ENCODE measurements at places on chromosomes 12 and 14. TPM values are rescaled to one million over a fixed set of nuclear protein-coding genes. Genes with fewer than 3 reads are reported as not detected.

The AGAP2 gene
- total RNA-seq, result 3.0 TPM

- no peak for DNase-seq
Measured at GRCh38 chr14:45526715-45527549, 273.9 kb upstream of the MIS18BP1 start.

The SELPLG gene
- total RNA-seq, result 6.7 TPM

DNA sequence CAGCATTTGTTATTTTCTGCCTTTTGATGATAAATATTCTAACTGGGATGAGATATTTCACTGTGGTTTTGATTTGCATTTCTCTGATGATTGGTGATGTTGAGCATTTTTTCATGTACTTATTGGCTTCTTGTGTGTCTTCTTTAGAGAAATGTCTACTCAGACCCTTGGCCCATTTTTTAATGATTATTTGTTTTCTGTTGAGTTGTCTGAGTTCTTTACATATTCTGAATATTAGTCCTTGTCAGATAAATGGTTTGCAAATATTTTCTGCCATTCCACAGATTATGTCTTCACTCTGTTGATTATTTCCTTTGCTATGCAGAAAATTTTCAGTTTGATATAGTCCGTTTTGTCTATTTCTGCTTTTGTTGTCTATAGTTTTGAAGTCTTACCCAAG lies 317.0 kb downstream of the CEP128 start:
- no peak for DNase-seq

- no peak for DNase-seq
Measured at GRCh38 chr12:13870255-13870654, 111.1 kb downstream of the GRIN2B start.

GRCh38 chr12:46530373-46531056 lies 157.9 kb upstream of the SLC38A2 start:
- no peak for DNase-seq

GRCh38 chr12:108857158-108857407 lies 300 bp downstream of the SSH1 start:
- no peak for DNase-seq

- no peak for DNase-seq
Measured at GRCh38 chr14:54672688-54673087, 105.8 kb downstream of the SAMD4A start.

DNA sequence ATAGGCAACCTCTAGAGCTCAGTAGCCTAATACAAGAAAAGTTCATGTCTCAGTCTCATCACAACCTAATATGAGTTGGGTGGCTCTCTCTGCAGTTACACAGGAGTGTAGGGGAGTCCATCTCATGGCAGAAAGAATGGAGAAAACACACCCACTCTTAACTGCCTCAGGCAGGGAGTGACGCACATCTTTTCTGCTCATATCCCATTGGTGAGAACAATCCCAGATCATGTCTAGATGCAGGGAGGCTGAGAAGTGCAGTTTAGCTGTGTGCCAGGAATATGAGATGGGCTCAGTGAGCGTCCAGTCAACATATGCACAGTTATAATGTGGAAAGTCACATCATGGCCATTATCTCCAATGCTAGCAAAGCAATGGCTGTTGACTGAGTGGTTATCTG lies 59.3 kb upstream of the KCNA5 start:
- DNase-seq, result no peak

The ENDOU gene
- total RNA-seq, result 0.36 TPM

DNA sequence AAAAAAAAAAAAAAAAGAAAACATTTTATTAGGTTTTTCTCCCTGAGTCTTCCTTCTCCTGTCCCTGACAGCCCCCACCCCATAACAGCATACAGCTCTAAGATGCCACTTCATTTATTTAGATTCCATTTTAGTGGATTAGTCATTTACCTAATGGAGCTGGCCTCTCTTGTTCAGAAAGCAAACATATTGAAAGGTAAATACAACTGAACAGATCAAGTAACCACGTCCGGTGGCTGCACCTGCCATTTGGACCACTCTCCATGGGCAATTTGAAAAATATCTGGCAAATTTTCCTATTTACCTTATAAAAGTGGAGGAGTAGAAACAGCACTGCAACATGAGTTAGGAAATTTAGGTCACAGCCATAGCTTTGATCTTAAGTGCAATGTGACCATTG lies 254.6 kb downstream of the C12orf42 start:
- no peak for DNase-seq

- DNase-seq, result no peak
Measured at GRCh38 chr12:27427824-27428223, 18.7 kb upstream of the SMCO2 start.

The LRP6 gene
- 42.8 TPM for total RNA-seq

- DNase-seq, result no peak
Measured at GRCh38 chr12:15428632-15429031, 106.3 kb downstream of the PTPRO start.

The NINJ2 gene
- 4.3 TPM for total RNA-seq

The TAS2R13 gene
- 2.8 TPM for total RNA-seq

DNA sequence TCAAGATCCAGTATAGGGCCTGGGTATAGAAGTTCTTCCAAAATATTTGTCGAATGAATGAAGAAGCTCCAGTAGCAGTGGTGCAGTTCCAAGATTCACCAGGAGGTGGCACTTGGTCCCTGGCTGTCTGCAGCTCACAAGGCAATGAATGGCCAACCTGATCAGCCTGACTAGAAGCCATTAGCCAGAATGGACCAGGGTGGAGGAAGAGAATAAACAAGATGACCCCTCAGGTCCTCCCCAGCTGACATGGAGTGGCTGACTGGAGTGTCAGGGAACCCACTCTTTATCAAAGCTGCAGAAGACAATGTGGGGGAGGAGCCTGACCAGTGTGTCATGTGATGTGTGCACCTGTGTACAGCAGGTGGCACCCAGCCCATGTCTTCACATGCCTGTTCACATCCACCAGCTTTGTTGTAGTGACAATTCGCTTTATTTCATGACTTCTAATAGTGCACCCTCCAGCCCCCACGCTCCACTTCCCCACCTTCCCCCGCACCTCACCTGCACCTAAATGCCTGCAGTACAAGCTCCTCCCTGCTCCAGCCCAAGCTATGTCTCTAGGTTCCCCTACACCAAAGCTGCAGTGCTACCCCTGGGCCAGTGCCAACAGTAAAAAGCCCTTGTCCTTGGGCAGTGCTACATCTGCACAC lies 3.0 kb downstream of the LTBP2 start:
- DNase-seq, result peak; percentile 88

- peak; percentile 54 for DNase-seq
Measured at GRCh38 chr14:67411370-67411769, 595 bp downstream of the PLEK2 start.

The LRP1-AS gene
- total RNA-seq, result not detected

DNA sequence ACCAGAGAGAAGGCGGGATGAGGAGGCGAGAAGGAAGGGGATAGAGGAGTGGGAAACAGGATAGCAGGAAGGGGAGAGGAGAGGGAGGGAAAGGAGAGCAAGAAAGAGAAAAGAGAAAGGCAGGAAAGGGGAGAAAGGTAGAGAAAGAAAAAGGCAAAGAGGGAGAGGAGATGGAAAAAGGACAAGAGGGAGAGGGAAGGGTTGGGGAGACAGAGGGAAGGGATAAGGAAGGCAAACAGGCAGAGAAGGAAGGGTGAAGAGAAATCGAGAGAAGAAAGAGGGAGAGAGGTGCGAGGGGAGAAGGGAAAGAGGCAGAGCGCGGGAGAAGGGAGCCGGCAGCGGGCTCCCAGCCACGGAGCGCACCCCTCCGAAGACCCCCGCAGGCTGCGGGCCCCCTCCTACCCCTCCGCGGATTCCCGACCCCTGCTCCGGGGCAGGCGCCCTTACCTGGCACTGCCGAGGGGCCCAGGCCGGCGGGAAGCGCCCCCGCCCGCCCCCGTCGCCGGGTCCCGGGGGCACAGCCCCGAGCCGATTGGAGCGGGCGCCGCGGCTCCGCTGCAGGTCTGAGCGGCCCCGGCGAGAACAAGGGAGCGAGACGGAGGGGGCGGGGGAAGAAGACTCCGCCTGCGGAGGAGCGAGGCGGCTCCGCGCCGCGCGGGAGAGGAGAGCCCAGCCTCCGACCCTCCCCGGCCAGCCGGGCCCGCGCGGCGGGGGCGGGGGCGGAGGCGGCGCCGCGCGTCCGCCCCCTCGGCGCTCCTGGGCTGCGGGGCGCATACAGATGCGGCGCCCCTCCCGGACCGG lies at the start of gene CDH24:
Gene CDH24, minus strand, starts transcription at position 565 of the 801 bp plus-strand sequence. CDS start 1,787 bp downstream, outside the sequence.
- peak; percentile 86 for DNase-seq

- no peak for DNase-seq
Measured at GRCh38 chr12:129234209-129234608, 380.9 kb downstream of the GLT1D1 start.

The OTX2 gene
- total RNA-seq, result not detected

DNA sequence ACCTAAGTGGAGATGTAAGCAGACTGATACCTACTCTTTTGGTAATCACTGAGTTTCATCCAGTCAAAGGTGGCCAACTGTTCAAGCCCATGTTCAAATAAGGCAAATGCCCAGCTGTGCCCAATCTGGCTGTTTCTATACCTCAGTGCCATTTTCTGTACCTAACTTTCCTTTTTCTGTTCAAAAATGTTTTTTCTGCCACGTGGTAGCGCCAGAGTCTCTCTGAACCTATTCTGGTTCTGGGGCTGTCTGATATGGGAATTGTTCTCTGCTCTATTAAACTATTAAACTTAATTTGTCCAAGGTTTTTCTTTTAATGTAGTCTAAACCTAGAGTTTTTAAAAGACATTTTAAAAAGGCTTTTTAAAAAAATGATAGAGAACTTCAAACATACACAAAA lies 391.2 kb downstream of the NOVA1 start:
- no peak for DNase-seq

DNA sequence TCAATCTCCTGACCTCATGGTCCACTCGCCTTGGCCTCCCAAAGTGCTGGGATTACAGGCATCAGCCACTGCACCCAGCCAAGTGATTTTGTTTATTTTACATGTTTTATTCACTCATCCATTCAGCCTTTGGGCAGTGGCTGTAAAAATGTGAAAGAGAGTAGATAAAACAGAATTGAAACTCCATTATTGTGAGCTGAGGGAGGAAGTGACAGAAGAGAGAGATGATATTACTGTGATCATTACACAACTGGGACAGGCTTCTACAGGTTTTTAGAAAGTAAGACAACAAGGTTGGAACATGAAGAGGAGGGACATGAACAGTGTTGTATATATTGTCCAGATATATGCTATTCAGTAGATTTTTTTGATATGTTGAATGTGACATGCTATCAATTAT lies 25.0 kb downstream of the CREBL2 start:
- DNase-seq, result no peak

DNA sequence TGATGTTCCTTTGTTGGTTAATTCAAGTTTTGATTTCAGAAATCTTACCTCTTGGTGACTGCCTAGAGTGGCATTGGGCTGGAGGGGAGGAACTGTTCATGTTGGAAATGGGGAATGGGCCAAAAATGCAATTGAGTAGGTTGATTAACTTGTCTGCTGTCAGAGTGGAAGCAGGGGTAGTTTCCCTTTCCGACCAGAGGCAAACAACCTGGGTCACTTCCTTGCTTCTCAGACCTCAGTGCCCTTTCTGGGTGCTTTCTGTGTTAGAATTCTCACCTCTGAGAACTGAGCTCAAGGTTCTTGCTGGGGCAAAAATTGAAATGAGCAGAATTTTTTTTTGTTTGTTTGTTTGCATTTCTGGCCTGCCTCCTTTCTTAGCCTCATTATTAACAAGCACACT lies 2.3 kb upstream of the M6PR start:
- DNase-seq, result no peak

The TMPRSS12 gene
- not detected for total RNA-seq

GRCh38 chr12:5008661-5009060 lies 35.0 kb upstream of the KCNA5 start:
- DNase-seq, result no peak
